Heart left ventricle (tissue), 16 donors: ENCODE measurements at places on chromosomes 7 and 10. TPM values are rescaled to one million over a fixed set of nuclear protein-coding genes. Genes with fewer than 3 reads are reported as not detected.

DNA sequence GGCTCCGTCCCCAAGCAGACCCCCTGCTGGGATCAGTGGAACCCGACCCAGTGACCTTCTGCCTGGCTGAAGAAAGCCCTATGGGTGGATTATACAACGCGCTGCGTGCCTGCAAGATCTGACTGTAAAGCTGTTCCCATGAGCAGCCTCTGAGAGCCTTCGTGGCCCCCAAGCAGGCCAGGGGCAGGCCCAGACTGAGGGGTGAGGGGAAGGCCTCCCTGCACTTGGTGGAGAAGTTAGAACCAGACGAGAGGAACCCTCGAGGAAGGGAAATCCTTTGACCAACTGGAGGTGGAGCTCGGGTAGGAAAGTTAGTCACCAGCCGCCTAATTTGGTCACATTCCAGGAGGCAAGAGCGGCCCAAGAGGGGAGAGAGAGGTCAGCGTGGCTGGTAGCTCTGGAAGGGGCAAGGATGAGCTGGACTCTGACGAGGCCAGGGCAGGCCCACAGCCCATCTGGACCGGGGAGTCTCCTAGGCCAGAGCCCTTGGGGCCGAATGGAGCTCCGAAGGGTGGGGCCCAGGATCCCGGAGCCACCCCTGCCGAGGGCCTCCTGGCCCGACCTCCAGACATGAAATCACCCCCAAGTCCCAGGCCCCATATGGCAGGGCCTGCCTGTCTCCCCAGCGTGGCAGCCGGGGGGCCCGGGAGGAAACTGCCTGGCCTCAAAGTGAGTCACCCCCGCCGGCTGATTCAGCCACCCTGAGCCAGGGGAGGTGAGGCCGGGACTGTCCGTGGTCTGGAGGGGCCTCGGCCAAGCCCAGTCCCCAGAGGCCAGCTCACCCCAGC lies 23.3 kb upstream of the PDGFA start:
- no peak for DNase-seq

DNA sequence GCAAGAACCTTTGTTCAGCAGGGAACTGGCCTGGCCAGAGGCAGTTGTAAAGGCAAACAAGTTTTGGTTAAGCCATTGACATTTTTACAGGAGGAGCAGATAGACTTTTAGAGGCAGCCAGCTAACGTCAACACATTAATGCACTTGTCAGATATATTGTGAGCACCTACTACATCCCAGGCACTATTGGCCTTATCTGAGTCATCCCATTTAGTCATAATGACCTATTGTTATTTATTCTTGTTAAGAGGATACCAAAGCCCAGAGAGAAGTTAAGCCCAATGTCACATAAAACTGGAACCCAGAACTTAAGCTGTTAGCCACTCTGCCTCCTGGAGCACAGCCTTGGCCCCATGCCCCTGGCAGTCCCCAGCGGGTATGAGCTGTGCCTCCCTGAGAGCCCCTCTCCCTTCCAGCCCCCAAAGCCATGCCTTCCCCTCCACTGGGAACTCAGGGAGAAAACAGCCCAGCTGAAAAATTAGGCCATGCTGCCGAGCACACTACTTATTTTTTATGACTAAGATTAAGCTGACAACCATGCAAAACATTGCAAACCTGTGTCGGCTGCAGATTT lies 32.7 kb upstream of the TRIM8 start:
- DNase-seq: peak; percentile 23

The PROSER2 gene
- total RNA-seq: 0.58 TPM

DNA sequence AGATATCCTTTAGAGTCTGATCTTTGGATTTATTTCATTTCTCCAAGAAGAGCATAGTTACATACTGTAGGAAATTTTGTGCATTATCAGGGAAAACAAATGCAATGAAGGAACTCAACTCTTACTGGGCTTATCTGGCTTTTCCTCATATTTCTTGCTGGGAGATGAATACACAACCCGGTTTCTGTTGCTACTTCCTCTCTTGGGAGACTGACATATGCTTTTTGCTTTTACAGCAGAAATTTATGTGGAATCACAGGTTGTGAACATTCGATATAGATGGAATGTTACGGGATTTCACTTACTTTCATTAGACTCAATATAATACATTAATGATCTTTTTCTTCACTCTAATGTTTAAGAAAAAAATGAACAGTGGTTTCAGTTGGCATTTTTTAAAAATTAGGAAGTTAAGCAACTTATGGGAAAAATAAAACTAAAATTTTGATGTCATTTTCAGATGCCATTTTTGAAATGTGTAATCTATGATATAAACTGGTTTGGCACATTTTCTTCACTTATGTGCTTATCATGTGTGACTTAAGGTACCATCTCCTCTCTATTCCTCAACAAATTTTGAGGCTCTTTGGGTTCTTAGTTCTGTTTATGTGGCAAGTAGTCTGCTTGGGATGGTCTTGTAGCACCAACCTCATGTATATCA lies 7.1 kb downstream of the SND1 start:
- DNase-seq: no peak

The GPAM gene
- 16.9 TPM for total RNA-seq

DNA sequence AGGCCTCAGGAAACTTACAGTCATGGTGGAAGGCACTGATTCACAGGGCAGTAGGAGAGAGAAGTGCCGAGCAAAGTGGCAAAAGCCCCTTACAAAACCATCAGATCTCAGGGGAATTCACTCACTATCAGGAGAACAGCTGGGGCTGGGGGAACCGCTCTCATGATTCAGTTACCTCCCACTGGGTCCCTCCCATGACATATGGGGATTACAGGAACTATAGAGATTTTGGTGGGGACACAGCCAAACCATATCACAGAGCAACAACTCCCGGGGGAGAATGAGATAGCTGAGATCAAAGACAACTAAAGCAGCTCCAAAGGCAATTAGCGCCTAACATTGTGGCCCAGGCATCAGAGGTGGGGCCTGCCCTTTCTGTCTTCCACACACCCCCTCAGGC lies 85.4 kb upstream of the VOPP1 start:
- no peak for DNase-seq

The HERC4 gene
- total RNA-seq: 33.6 TPM

DNA sequence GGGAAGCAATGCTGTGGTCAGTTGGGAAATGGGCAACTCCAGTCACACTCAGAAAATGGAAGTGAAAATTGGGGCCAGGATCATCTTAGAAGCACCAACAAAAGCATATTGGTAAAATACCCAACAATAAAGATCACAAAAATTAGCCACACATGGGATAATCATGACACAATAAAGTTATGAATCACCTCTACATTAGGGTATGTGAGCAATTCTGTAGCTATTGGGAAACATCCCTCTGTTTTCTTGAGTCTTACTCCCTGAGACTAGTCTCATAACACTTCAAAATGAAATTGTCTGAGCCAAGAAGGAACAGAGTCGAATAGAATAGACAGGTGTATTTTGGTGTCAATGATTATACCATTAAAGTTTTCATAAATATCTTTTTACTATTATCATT lies 178.3 kb downstream of the DYNC1I1 start:
- no peak for DNase-seq

The TACR2 gene
- total RNA-seq: not detected

GRCh38 chr10:98388101-98388655 lies 26.8 kb downstream of the PYROXD2 start:
- no peak for DNase-seq

The MSANTD7 gene
- 6.2 TPM for total RNA-seq

The DTX2 gene
- total RNA-seq: 7.2 TPM

- no peak for DNase-seq
Observed at GRCh38 chr7:102138676-102139075, 148.0 kb upstream of the SH2B2 start.

GRCh38 chr7:112063974-112064373 lies 142.2 kb downstream of the DOCK4 start:
- DNase-seq: no peak

DNA sequence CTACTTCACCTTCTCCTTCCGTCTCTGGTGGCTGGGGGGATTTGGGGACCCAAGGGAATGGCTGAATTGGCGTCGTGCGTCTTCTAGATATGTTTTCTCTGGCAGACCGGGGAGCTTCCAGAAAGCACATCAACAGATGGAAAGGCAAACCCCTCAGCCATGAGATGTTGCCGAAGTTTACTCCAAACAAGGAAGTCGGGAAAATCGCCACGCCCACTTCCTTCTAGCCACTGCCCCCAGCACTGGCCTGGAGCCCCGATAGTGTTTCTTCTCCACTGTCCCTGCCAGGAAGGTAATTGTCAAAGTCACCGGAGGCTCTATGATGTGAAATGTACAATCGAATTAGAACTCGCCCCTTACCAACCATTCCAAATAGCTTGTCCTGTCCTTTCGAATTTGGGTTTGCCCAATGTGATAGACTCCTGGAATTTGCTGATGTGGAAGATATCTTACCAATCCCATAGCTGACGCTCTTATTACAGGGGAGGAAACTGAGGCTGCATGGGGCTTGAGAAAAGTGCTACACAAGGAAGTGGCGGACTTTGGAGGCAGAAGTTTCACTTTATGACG lies 191.0 kb downstream of the LSM5 start:
- DNase-seq: peak; percentile 72

GRCh38 chr10:35690534-35690933 lies 48.4 kb upstream of the FZD8 start:
- DNase-seq: no peak

- DNase-seq: no peak
Observed at GRCh38 chr7:17645500-17645899, 294.8 kb downstream of the SNX13 start.

The LRRD1 gene
- total RNA-seq: not detected

DNA sequence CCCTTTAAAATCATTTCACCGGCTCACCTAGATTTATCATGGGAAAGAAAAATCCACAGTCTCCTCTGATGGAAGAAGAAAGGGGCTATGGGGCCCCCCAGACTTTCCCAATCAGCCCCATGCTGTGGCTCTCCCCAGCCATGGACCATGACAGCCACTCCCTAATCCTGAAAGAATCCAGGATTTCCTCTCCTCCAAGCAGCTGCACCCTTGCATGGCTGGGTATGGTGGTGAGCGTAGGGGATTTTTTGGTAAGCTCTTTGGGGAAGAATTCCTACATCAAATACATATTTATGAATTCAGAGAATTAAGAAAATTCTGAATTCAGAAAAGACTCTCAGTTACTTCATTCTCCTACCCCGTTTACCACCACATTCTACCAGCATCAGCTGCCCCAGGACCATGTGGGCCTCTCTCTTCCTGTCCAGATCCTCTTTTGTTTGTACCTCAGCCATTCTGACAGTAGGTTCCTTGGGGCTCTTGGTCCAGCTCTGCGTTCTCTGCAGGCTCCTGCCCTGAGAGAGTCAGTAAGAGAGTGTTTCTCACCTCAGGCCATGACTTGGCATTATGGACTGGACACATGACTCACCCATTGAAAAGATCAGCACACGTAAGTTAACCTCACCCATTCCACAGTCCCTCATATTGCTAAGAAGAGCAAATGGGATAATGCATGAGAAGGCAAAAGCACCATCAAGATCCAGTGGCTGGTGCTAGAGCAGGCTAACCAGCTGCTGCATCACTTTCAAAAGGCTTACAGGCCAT lies 337.8 kb downstream of the ELMO1 start:
- no peak for DNase-seq

DNA sequence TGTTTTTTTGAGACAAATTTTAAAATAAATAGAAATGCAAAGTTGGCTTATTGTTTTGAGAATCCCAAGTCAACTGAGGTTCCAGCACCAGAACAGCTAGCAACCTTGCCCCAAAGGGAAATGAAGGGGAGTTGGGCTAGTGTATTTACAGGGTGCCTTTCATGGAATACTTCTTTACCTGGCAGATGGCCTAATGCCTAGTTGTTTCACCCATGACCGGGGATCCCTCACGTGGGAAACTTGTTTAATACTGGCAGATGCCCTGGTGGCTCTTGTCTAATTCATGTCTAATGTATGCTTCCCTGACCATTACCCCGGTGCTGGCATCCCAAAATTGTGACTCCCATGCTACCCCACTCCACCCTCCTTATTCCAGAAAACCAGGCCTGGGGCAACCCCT lies 861.1 kb upstream of the ZWINT start:
- DNase-seq: no peak

The TAS2R16 gene
- total RNA-seq: not detected

The FAM25G gene
- total RNA-seq: not detected

DNA sequence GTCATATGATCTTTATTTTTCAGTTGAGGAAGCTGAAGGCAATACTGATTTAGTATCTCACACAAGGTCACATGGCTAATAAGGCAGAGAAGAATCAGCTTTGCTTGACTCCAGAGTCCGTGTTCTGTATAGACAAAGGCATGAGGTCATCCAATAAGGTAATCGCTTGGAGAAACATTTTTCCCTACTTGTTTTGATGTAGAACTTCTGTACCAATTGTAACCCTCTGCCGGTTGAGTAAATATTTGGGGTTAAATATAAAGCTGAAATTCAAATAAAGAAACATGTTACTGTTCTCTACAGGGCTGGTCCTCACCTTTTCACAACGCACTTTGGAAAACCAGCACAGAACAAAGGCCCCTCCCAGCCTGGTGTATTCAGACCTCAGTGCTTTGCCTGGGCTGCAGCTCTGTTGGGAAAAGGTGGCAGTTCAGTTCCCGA lies 83.0 kb upstream of the INSYN2A start:
- no peak for DNase-seq

DNA sequence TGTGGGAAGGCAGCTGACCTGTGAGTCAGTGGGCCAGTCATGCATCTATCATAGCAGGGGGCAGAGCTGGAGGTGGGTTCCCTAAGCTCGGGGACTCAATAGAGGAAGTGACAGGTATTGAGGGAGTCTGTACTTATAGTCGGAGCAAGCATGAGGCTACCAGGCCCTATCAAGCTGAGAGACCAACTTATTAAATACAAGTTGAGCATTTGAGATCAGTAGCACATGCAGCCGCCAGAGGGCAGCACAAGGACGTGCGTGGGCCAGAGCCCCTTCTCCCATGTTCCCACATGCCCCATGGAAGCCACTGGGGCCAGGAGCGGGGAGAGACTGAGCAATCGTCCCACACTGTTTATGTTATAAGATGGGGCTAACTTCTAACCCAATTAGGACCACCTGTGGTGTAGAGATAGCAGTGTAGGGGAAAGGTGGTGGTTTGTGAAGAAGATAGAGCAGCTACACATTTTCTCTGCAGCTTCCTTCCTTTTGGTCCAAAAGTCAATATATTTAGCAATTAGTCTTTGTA lies 13.0 kb upstream of the STK31 start:
- DNase-seq: peak; percentile 26

DNA sequence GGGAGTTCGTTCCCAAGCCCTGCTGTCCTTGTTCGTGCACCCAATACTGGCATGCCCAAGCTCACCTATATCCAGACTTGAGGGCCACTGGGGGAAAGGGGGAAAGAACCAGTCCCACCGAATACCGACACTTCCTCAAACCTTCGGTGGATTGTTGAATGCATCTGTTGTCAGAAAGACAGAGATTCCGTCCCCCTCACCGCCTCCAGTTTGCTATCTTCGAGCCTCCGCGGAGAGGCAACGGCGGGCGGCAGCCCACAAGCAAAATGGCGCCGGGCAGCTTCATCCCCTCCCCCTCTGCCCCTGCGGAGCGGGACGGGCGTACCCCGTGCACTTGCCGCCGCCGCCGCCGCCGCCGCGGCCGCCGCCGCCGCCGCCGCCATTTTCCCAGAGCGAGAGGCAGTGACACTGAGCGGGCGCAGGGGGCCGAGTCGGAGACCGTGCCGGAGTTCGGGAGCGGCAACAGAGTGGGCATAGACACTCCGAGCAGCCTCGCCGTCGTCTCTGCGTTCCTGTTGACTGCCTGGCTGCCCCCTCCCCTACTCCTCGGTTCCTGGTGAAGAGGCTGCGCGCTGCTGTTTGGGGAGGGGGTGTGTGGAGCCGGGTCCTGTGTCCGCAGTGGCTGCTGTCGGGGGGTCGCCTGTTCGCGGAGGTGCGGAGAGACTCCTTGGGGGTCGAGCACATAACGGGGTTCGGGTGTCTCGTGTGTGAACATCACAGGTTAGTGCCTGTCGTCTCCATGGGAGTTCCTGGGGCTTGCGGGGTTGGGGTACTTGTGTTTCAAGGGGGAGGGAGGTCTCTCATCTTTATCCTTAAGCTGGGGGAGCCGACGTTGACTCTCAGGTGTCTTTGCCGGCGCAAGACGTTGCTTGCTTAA lies at the start of gene KMT2E:
Gene KMT2E, plus strand, starts transcription at position 390 of the 877 bp plus-strand sequence. CDS start 26,748 bp downstream, outside the sequence.
- peak; percentile 94 for DNase-seq
